ENCODE measurements at places on chromosomes 4 and X.

GRCh38 chr4:26459756-26460530, 30.3 kb downstream of the CCKAR start:
- DNase-seq, result no peak

- DNase-seq, result no peak
Observed at GRCh38 chr4:143083756-143084472, 100.8 kb upstream of the USP38 start.

GRCh38 chrX:78595901-78596502, 63.1 kb downstream of the RTL3 start:
- DNase-seq, result no peak

- no peak for DNase-seq
Observed at GRCh38 chr4:62517716-62518115, 1317.6 kb downstream of the ADGRL3 start.

GRCh38 chrX:107551546-107551945, 76.8 kb upstream of the PRPS1 start:
- DNase-seq, result no peak

DNA sequence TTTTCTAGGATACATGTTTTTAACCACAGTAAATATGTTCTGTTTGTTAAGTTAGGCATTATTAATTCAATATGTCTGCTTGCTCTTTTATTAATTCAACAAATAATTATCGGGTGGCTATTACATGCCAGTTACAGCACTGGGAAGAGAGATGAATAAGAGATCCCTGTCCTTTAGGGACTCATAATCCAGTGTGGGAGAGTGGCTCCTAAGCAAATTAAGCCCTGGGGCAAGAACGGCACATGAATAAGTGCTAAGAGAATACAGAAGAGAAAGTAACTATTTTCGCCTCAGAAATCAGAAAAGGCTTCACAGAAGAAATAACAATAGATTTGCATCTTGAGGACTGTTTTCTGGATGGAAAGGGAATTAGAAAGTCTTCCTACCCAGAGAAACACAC, 236.7 kb downstream of the NR3C2 start:
- DNase-seq, result no peak
